GM12864 (cell line): ENCODE measurements at places on chromosomes 2 and 18.

DNA sequence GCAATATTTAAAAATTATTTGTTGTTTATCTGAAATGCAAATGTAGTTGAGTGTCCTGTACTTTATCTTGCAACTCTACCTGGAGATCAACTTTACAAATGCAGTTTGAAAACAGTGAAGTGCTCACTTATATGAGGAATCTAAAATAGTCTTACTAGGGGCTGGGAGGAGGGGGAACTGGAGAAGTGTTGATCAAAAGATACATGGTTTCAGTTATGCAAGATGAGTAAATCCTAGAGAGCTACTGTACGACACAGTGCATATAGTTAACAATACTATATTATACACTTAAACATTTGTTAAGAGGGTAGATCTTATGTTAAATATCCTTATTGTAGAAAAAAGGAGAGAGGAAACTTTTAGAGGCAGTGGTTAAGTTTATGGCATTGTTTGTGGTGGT lies 241.9 kb downstream of the BCL11A start:
- no peak for DNase-seq

- DNase-seq, result no peak
These were observed 252.0 kb upstream of the SIX3 start for GRCh38 chr2:44689516-44689915.

DNA sequence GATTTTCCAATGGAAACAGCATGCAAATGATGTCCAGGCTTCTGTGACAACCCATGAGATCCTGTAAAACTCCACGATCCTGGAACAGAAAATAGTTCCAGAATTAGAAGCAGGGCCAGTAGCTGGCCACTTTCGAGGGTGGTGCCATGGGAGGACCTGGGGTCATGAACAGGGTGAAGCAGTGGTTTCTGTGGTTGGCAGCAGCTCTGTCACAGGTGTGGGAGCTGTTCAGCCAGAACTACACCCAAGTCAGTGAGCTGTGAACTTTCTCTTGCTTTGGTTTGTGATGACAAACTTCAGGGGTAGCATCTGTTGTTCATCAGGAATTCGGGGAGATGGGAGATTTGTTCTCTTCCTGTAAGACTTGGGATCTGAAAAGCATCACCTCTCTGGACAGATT lies 314.4 kb upstream of the NT5C1B start:
- peak; percentile 43 for DNase-seq

- DNase-seq, result no peak
These were observed 15.8 kb downstream of the HNRNPLL start for GRCh38 chr2:38586931-38587330.

GRCh38 chr18:60247103-60247502 lies 125.5 kb downstream of the MC4R start:
- peak; percentile 21 for DNase-seq
